Activated T-helper 1 cell treated with anti-CD3 and anti-CD28 coated beads, Interleukin-2, amount 50 U/mL, for 16 hours (primary cell): ENCODE measurements at places on chromosomes 2 and 18.

- DNase-seq = no peak
These were observed 272.7 kb upstream of the DOK6 start for GRCh38 chr18:69127873-69128500.

- no peak for DNase-seq
These were observed 141.5 kb downstream of the B3GNT2 start for GRCh38 chr2:62337403-62337802.

DNA sequence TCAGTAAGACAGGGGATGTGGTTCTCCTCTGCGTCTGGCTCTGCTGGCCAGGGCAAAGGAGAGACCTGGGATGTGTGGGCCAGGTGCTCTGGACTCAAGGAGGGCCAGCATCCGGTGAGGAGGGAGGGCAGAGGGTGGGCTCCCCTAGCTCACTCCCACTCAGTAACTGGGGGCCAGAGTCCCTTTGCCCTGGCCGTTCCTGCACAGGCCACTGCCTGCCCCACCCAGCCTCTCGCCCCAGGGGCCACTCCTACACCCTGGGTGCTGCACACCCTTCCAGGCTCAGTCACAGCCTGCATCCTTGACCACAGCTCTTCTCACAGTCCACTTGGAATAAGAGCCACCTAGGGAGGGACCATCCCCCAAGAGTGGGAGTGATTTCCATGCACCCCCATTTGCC, 41.0 kb downstream of the SNED1 start:
- no peak for DNase-seq

DNA sequence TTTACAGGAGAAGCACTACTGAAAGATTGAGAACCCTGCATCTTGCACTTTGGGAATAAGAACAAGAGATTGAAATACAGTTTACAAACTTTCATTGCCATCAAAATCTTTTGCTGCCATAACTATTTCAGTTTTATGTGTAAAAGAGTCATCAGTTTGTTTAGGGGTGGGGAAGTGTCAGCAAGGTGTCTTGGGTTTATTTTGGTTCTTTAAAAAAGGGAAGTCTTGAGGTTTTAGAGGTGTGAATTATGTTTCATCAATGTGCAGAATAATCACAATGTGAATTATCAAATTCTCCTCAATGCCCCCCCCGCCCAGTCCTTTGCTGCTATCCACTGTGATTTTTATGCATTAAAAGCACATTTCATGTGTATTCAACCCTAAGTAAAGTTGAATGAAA, 37.4 kb downstream of the SOCS6 start:
- no peak for DNase-seq

GRCh38 chr2:163135256-163135655, 296.7 kb upstream of the KCNH7 start:
- no peak for DNase-seq

DNA sequence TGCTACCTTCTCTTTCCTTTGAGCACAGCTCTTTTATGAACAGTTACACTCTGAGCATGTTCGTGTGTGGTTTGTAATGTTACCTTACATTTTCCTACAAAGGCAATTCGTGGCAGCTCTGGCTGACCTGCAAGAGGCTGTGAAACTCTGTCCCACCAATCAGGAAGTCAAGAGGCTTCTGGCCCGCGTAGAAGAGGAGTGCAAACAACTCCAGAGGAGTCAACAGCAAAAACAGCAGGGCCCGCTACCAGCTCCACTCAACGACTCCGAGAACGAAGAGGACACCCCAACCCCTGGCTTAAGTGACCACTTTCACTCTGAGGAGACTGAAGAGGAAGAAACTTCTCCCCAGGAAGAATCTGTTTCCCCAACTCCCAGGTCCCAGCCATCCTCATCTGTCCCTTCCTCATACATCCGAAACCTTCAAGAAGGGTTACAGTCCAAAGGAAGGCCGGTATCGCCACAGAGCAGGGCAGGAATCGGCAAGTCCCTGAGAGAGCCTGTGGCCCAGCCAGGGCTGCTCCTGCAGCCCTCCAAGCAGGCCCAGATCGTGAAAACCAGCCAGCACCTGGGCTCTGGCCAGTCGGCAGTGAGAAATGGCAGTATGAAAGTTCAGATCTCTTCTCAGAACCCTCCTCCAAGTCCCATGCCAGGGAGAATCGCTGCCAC, 56.9 kb downstream of the WDSUB1 start:
- no peak for DNase-seq

DNA sequence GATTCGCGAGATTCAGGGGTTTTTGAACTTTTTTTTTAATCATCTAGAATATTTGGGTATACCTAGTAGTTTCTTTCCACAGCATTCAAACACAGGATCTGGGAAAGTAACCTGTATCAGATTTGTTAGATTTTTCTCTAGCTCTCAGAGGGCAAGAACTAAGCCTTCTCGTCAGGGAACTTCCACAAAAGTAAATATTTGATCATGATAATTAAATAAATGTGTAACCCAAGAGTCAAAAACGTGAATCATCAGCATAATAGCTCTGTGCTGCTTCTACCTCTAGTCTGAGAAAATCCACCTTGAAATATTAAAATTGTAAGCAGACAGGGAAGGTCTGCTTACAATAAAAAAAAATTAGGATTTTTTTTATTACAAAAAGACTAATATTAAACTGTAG, 225.7 kb upstream of the SPOPL start:
- DNase-seq = no peak

DNA sequence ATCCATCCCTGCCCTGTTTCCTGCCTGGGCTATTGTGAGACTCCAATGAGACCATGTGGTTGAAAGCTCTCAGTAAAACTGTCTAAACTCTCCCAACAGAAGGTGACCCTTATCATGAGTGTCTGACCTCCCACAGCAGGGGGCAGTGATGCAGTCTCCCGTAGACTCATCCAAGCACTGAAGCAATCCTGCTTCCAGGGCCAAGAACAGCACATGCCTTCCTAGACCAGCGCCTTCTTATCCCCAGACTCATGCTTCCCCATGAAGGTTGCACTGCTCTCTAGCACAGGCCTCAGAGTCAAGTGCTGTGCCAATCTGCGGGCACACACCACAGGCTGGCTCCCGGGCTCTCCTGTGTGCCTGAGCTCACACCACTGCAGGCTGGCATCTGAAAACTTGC, 112.3 kb downstream of the TNS1 start:
- no peak for DNase-seq

DNA sequence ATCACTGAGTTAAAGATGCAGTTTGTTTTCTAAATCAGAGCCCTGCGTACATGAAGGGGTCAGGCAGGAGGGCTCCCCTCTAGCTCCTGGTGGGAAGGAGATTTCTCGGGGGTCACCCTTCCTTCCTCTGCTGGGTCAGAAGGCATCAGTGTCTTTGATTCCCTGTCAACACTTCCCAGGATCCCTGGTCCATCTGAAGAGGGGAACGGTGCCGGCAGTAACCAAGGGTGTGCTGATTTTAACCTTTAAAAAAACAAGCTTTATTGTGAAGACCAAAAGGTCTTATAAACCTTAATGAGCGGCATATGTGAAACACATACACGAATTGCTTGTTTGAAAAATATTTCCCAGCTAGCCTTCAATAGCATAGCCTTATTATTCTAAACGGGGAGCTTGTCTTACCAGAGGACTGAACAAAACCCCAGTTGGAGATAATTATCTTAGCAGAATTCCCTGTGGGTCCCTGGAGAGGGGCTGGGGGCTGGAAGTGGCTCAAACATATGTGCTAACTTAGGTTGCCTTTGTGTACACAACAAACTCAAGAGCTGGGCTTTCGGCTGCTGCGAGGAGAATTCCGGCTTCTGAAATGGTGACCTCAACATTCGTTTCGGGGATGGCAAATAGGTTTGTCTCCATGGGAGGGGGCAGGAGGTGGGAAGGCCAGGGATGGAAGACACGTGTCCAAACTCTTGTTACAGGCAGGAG, 114.9 kb upstream of the MYCN start:
- no peak for DNase-seq

DNA sequence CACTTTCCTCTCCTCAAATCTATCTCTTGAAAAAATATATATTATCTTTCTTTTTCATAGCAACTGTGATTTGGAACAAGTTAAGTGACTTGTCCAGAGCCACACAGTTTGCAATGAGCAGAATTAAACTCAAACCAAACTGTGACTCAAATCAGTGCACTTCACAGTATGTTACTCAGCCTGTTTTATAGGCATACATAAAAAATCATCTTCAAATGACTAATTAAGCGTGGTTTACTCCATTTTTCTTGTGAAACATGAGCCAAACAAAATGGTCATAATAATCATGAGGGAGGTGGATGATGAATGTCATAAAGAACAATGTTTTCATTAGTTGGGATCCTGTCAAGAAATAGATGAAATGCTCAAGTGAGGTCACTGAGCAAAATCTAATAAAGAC, 6.1 kb upstream of the CCDC178 start:
- no peak for DNase-seq

GRCh38 chr18:52236131-52236530, 103.9 kb upstream of the DCC start:
- no peak for DNase-seq
